ENCODE measurements at places on chromosomes 5 and 9.

DNA sequence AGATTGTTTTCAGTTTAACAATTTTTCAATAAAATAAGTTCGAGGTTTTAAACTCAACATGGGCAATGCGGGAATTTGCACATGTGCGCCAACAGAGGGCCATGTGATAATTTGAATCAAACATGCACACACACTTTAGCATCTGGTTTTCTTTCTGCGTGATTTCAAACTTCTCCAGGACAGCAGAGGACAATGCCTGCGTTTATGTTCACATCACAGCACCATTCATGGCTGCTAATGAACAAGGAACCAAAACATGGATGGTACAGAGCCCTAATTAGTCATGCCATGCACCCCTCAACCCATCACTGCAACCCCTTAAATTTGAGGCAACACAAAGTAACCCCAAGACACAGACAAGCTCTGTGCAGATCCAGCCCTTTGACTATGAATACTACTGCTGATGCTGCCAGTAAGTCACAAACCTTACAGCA, 2.8 kb downstream of the SHC3 start:
- no peak for DNase-seq

DNA sequence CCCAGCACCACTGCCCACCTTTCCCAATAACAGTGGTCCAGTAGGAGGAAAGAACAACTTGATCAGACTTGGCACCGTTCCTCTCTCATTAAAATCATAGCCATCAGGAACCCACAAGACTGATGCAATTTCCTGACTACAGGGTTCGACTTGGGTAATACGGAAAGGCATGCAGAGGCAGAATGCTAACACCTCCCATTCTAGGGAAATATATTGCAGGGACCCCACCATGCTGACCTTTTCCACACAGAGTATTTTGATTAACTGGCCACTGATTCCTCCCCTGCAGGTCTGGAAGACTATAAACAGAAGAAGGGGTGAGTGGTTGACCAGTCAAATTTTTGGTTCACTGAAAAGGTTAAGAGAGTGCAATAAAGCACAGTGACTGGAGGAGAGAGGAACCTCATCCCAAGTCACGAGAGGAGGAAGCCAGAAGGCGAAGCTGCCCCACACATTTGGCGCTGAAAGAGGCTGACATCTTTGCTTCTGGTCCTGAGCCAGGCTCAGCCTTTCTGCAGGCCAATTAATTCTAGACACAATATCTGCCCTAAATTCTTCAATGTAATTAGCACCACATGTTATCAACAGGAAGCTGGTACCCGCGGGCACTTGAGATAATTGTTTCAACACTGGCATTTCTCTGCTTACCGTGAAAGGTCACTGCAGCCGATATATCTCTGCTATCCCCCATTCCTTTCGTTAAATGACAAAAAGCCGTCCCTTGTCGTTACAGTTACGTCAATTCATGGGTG, 64.7 kb upstream of the SPOCK1 start:
- DNase-seq: no peak

- DNase-seq: no peak
Observed at GRCh38 chr5:59142927-59143326, 560.1 kb downstream of the RAB3C start.

GRCh38 chr5:68330574-68330973, 115.0 kb downstream of the PIK3R1 start:
- DNase-seq: no peak

DNA sequence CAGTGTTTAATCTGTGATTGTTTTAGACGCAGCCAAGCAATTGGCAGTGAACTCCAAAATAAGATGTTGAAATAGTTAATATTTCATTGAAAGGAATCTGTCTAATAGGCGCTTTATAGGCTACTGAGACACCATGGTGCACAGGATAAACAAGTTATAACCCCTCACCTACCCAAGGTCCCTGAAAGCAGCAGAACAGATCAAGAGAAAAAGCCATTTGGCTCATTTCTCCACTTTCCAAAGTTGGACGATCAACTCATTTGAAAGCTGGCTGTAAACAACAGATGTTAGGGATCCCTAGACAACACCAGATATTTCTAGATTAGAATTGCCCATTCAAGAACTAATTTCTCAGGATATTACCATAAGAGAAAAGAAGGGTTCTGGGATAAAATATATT, 4.9 kb downstream of the PUM3 start:
- no peak for DNase-seq

- DNase-seq: no peak
Observed at GRCh38 chr5:150148117-150148927, 7.3 kb downstream of the PDGFRB start.

DNA sequence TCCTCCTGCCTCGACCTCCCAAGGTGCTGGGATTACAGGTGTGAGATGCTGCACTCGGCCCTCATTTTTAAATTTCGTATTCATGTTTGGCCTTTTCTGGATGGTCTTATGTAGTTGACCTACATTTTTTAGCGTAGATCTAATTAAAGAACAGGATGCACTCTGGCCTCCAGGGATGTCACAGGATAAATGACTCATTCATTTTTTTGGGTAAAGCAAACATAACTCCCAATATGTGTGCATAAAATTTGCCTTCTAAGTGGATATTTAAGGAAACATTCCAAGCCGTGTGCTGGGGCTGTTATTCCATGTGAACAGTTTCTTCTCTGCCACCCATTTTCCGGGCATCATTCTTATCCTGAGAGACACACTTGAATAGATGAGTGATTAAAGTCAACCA, 501.6 kb downstream of the IRX1 start:
- no peak for DNase-seq

- peak; percentile 97 for DNase-seq
Observed at GRCh38 chr9:127698985-127699670, 7.7 kb upstream of the CFAP157 start.

DNA sequence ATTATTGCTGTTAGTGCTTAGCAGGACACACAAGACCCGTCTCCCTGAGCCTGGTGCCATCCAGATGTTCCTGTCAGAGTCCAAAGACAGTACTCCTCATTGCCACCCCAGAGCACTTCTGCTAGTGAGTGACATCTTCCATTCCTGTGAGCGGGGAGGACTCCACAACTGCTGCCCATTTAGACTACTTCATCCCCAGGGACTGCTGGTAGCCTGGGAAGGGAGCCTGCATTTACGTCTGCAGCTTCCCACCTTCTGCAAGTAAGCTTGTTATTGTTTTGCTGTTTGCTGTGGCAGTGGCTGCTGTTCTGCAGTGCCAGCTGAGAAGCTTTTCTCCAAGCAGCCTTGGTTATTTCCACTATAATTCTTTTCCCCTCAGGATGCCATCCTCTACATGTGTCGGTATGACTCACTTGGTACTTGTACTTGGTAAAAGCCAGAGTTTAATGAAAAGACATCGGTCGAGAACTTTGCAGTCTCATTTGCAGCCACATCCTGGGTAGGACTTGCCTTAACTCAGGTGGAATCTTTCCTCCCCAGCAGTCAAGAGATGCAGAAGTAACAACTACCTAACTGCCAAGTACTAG, 10.6 kb upstream of the MAP1B start:
- DNase-seq: no peak

DNA sequence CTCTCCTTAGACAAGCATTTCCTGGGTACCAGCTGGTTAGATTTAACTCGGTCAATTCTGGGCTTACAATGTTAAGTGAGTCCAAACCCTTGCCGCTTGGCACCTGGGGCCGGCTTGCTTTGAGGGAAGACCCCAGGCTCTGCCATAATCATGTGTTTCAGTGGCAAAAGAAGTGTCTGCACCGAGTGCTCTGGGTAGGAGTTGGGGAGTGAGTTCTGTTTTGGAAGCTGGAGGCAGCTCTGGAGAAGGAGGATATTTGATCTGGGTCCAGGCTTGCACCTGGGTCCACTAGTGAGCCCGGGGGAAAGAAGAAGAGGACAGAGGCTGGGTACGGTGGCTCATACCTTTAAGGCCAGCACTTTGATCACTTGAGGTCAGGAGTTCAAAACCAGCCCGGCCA, 8.4 kb upstream of the OLFM1 start:
- no peak for DNase-seq

DNA sequence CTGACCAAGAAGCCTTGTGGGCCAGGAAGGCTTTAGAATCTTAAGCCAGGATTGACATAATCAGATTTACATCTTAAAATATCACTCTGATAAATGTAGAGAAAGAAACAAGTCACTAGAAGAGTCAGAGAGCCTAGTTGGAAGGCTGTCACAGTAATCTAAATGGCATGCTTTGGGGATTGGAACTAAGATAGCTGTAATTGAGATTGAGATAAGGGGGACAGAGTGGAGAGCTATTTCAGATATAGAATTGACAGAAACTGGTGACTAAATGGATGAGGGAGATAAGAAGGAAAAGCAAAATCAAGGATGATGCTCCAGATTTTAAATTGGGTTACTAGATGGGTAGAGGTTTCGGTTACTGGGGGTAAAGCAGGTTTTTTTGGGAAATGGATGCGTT, 100.5 kb downstream of the XRCC4 start:
- no peak for DNase-seq

DNA sequence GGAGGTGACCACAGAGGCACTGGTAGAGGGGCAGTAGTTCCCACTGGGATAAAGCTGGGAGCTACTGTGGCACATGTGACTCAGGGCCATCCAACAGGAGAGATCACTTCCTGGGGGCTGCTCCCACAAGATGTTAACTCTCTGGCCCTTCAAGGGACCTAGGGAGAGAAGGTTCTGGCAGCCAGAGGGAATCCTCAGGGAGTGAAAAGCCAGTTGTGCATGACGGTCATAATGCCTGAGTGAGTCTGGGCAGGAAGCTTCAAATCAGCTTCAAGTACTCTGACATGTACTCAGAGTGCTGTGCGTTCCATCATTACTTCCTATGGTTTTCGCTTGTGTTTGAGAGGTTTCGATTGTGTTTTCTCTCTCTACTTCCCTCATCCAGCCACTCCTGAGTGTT, 388.5 kb downstream of the GABRG2 start:
- DNase-seq: no peak

- DNase-seq: no peak
Observed at GRCh38 chr5:179824745-179825112, 4.0 kb downstream of the SQSTM1 start.

DNA sequence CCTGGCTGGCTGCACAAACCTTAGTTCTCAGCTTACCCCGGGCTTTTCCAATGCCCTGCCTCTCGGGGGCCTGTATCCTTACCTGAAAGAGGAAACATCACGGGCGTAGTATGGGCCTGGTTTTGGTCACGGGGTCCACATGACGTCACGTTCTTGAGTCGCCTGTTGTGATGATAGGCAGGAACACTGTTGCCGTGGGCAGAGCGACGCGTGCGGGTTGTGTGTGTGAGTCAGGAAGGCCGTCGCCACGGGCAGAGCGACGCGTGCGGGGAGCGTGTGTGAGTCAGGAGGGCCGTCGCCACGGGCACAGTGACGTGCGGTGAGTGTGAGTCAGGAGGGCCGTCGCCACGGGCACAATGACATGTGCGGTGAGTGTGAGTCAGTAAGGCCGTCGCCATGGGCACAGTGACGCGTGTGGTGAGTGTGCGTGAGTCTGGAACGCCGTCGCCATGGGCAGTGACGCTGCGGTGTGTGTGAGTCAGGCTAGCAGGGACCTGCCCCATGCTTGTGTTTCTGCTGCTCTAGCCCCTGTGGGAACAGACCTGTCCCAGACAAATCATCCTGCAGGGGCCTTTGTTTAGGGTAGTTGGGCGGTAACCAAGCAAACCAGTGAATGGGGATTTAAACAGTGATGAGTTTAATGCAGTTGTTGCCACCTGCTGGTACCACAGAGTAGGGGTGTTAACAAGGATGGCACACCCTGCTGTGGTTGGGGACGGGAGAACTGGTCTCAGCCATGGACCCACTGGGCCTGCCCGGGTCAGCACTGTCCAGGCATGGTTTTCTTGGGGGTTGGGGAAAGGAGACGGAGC, 19.8 kb downstream of the TRIP13 start:
- DNase-seq: peak; percentile 99

DNA sequence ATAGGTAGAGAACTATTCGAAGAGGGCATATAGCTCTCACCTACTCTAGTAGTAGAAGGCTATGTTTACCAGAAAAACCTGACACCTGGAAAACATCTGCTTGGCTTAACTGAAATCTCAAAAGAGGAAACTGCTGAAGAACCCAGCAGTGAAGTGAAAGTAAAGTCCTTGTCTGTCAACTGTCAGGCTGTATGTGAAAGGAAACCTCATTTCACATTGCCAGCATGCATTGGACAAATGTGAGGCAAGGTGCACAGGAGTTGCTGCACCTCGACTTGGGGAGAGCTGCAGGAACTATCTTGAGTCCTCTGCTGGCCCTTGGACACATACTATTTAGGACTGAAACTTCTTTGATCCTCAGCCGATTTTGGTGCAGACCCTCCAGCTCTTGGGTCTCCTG, 53.3 kb downstream of the NREP start:
- DNase-seq: no peak

DNA sequence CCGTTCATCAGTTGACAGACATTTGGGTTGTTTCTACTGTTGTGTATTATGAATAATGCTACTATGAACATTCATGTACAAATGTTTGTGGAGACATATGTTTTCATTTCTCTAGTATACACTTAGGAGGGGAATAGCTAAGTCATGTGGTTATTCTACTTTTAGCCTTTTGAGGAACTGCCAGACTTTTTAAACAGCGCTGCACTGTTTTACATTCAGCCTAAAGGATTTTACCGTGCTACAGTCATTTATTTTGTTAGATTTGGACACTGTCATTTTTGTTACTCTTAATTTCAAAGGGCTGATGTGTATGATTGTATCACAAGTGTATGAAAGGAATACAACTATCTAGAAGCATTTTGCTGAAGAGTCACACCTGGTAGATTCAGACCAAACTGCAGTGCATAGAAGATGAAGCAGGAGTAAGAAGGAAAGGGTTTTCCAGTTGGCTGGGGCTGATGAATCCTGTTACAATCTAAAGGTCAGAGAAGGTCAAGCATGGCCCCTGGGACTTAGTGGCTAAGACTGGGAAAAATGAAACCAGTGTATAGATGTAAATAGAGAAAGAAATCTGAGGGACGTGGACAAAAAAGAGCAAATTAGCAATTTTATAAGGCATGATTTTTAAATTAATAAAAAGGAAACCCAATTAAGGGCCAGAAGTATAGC, 509.7 kb downstream of the PSAT1 start:
- DNase-seq: no peak

DNA sequence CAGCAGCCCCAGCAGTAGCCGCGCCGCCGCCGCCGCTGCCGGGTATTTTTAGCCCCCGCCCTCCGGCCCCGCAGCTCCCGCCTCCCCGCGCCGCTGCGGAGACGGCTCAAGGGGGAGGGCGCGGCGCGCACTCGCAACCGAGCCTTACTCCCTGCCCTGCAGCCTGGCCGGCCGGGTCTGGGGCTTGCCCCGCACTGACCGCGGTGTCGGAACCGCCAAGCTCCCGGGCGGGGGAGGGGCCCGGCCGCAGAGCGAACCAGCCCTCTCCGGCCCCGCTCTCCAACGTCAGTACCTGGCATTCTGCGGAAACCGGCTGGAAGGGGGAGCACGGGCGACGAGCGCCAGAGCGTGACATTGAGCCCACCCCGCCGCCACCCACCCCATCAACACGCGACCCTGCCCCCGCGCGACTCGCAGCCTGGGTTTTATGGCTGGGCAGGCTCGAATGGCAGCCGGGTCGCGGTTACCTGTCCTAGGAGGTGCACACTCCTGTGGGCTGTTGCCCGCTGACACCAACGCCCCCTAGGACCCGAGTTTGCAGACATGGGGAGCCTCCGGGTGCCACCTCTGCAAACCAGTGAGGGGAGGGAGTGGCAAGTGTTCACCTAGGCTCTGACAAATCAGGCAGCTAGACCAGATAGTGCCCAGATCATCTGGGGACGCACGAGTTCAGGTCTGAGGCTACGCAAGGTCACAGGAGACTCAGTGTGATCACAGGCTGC, at the start of gene ACSL6:
Gene ACSL6, minus strand, starts transcription at position 37 of the 722 bp plus-strand sequence. CDS start 105 bp downstream, outside the sequence.
- DNase-seq: no peak

Measured in HT-29 (cell line).